ENCODE measurements at places on chromosomes 6 and 20. TPM values are rescaled to one million over a fixed set of nuclear protein-coding genes. Genes with fewer than 3 reads are reported as not detected.

The PM20D2 gene
- 30.7 TPM for total RNA-seq

The KCNQ5 gene
- total RNA-seq, result not detected

The OPRM1 gene
- not detected for total RNA-seq

The TGM3 gene
- not detected for total RNA-seq

The VPS16 gene
- total RNA-seq, result 25.2 TPM

The FAM50B gene
- total RNA-seq, result not detected

The CLPSL1 gene
- not detected for total RNA-seq

The KIF6 gene
- not detected for total RNA-seq

The COL19A1 gene
- total RNA-seq, result not detected

DNA sequence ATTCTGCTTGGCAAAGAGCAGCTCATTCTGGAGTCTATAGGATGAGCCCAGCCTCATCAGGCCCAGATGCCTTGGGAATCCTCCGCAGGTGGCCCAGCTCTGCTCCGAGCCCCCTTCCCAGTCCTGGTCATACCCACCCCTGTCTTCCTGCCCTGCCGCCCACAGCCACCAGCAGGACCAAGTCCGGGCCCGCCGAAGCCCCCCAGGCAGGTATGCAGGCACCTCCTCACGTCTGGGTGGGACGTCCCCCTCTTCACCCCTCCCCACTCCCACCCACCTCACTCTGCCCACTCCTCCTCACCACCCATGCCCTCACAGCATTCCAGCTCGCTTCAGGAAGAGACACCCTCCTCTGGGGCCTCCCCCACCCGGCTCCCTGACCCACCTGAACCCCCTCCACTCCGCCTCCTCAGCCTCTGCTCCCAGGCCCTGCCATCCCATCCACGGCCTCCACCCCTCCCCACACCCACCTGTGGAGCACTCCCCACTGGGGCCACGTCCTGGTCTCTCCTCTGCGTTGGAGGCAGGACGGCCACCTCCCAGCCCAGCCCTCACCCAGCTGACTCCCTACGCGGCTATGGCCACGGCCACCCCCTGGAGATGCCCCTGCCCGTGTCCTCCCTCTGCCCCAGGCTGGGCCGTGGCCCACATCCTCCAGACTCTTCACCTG, 43.4 kb downstream of the KCNQ2 start:
- DNase-seq, result no peak

GRCh38 chr20:35734777-35735649, 7.0 kb downstream of the RBM39 start:
- no peak for DNase-seq

DNA sequence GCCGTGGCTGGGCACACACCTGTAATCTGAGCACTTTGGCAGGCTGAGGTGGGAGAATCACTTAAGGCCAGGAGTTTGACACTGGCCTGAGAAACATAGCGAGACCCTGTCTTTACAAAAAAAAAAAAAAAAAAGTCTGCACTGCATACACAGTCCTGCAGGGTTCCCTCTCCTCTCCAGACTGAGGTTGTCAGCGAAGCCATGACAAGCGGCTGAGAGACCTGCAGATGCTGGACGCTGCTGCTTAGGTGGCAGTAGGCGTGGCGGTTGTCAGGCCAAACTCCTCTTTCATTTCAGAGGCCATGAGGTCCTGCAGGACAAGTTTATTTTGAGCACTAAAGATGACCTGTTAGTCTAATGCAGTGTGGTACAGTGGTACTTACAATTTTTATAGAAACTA, 86.5 kb downstream of the FAM120B start:
- DNase-seq, result no peak

DNA sequence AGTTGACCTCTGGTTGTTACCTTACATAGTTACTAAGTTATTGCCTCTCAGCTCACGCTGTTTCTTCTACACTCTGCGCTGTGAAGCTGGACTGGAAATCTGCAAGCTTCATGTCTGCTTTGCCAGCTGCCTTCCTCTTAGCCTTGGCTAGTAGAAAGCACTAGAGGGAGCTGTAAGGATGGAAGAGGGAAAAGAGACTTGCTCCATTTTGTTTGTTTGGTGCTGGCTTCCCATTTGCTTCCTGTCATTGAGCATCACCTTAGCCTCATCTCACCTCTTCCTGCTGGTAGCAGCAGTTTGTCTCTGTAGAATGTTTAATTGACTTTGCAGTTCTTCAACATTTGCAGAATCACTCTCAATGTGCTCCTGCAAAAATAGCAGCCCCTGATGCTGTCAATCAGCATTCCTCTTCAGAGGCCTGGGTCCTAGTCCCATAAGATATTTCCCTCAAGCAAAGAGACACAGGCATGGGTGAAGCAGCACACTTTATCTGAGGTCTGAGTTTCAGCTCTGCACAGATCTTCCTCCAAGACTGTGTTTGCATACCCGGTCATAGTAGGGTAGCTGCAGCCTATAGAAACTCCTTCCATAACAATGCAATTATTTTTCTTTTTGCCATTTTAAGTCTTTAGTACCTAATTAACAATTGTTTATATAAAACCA, 302.2 kb upstream of the EPHA7 start:
- DNase-seq, result peak; percentile 57

- no peak for DNase-seq
Observed at GRCh38 chr6:159254186-159254585, 85.0 kb downstream of the FNDC1 start.

DNA sequence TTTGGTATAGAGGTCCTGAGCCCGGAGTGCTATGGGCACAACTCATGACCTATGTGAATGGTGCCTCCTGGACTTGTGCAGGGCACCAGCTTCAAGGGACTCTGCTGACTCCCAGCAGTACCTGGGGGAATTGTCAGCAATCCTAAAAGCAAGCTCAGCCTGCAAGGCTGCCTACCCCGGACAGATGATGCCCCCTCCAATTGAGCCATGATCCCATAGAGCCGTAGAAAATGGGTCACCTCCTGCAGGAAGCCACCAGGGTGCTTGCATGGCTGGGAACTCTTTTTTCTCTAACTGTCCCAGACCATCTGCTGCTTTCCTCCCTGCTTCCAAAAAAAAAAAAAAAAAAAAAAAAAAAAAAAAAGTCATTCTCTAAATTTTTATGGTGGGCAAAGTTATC, 12.9 kb upstream of the PRND start:
- DNase-seq, result no peak

GRCh38 chr6:20632696-20633095, 98.4 kb downstream of the CDKAL1 start:
- DNase-seq, result peak; percentile 5

GRCh38 chr6:19041906-19042305, 654.8 kb downstream of the RNF144B start:
- DNase-seq, result no peak

GRCh38 chr20:33466303-33466646, 22.7 kb upstream of the SNTA1 start:
- DNase-seq, result no peak

DNA sequence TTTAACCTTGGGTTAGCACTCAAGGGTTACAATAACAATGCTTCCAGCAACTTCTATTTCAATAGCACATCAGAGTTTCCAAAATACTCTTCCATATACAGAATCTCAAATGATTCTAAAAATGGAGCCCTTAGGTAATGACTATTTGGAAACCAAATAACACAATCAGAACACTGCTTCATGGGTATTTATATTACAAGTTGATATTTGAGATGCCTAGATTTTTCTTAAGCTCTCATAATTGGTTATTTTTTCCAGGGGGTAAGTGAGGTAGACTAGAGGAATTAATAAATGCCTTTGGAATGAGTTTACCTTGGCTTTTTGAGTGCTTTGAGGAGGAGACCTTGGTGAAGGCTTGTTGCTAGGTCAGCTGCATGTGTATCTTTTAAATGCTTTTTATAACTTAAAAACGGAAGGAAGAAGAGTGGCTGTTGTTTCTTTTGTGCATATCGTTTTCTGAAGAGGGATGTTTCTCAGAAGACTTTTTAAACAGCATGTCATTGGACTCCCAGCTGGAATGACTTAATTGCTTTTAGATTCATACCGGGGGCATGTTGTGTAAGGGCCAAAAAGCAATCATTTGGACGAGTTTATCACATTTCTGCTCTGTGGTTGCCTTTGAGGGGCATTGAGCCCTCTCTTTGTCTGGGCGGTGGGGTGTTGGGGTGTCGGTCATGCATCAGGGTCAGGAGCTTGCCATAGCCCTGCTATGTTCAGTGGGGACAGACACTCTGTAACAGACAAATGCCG, 186.0 kb downstream of the DTNBP1 start:
- DNase-seq, result no peak

- no peak for DNase-seq
Observed at GRCh38 chr20:57220337-57221145, 45.9 kb downstream of the BMP7 start.

DNA sequence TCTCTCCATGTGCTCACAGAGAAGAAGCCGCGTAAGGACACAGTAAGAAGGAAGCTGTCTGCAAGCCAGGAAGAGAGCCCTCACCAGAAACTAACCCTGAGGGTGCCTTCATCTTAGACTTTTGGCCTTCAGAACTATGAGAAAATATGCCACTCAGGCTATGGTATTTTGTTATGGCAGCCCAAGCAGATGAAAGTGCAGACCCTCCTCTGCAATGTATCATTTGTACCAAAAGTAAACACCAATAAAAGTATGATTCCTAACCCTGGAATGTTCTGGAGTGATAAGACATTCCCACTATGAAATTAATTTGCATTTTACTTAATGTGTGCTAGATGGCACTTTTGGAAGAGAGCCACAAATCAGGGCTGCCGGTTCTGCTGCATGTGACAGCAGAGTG, 594.3 kb downstream of the UTRN start:
- peak; percentile 13 for DNase-seq

DNA sequence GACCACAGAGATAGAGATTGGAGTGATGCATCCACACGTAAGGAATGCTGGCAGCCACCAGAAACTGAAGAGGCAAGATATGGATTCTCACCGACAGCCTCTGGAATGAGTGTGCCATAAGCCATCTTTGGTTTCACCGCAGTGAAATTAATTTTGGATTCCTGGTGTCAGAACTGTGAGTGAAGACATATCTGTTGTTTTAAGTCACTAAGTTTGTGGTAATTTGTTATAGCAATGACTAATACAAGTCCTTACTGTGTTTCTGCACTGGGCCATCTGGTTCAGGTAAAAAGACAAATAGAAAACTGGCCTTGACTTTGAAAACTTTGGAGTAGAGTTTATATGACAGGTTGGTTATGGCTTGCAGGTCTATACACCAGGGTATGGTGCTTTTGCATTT, 261.9 kb downstream of the PHF3 start:
- no peak for DNase-seq

- DNase-seq, result no peak
Observed at GRCh38 chr20:63058696-63059335, 52.1 kb upstream of the BHLHE23 start.

- no peak for DNase-seq
Observed at GRCh38 chr20:59325142-59325523, 24.7 kb downstream of the EDN3 start.

DNA sequence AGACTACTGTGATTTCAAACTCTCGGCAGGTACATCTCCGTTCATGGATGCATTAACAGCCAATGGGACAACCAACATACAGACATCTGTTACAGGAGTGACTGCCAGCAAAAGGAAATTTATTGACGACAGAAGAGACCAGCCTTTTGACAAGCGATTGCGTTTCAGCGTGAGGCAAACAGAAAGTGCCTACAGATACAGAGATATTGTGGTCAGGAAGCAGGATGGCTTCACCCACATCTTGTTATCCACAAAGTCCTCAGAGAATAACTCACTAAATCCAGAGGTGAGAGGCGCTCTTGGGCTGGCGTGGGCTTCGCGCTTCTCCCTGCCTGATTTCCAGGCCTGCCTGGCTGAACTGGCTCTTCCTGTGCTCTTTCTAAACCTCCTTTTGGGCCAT, 68.4 kb downstream of the RPP40 start:
- DNase-seq, result no peak

GRCh38 chr6:80347101-80347500, 240.6 kb downstream of the BCKDHB start:
- no peak for DNase-seq

Data from HT-29 (cell line).